ENCODE measurements at places on chromosomes 7 and 10.

DNA sequence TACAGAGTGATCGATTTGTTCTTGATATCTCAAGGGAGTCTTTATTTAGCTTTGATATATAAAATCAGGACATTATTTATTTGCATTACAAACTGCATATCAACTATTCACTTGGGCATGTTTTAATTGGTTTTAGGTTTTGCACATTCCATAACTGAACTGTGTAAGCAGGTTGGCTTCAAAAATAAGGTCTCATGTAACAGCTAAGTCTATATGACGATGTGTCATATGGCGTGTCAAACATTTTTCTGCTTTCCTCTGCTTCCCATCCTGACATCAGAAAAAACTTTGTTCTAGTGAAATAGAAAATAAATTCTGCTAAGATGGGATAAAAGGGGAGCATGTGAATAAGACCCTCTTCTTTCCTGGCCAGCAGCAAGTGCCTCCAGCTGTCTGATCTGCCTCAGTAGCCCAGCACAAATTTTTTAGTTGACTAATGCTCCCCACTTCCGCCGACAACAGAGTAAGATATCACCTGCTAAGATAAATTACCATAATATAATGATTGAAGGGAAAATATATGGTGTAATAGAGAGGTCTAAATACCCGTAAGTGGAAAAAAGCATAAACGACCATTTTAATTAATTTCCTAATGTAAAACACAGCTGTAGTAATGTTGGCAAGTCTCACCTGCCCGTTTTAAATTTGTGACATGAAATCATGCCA is 180.5 kb downstream of the TAX1BP1 start:
- DNase-seq: no peak

DNA sequence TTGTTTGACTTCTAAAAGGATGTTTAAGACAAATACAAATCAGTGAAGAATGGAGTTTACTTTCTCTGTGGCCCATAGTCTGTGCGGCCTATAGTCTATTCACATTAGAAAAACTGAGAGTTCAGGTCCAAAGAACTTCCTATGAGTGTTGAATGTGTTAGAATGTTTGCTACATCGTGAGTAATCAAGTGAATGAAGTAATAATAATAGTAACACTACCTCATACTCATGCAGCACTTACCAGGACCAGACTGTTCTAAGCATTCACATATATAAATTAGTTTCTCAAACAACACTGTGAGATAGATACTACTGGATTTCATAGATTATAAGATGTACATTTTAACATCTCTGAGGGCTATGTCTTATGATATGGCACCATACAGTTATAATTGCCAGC is 70.4 kb downstream of the RALA start:
- no peak for DNase-seq

DNA sequence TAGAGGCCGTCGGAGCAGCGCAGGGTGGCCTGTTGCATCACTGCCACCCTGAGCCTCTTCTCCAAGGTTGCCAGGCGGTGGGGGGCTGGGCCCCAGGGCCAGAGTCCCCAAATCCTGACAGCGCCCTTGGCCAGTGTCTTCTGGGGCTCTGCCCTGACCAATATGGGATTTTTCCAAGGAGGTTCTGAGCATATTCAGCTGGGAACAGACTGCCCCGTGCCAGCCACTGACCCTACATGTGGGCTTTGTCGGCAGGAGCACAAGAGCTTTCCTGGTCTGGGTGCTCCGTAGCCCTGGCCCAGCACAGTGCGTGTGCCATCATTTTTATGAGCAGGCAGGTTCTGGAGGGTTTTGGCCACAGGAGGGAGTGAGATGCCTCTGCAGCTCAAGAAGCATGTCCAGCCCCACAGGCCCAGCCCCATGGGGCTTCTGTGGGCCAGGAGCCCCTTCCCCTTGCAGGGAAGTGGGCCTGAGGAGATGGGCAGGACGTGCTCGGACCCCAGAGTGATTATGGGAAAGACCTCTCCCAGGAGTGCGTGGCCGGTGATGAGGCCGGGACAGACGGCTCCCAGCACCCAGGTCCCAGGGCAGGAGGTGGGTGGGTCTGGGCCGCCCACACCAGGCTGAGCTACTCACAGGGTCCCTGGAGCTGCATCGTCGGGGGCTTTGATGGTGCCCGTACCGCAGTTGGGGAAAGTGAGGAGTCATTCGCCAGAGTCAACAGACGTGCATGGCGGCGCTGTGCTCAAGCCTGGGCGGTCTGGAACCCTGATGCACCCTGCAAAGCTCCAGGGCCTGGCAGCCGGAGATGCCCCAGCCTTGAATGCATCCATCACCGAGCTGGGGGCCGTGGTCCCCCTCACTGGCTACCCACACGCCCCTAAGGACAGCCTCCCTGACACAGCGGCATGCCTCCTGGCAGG is 66.6 kb downstream of the PWWP2B start:
- no peak for DNase-seq

GRCh38 chr10:33566426-33566825 is 232.0 kb upstream of the NRP1 start:
- no peak for DNase-seq

- DNase-seq: no peak
Observed at GRCh38 chr7:1475991-1476390, 16.7 kb upstream of the MICALL2 start.

- DNase-seq: no peak
Observed at GRCh38 chr10:72663971-72664370, 28.0 kb upstream of the MCU start.

DNA sequence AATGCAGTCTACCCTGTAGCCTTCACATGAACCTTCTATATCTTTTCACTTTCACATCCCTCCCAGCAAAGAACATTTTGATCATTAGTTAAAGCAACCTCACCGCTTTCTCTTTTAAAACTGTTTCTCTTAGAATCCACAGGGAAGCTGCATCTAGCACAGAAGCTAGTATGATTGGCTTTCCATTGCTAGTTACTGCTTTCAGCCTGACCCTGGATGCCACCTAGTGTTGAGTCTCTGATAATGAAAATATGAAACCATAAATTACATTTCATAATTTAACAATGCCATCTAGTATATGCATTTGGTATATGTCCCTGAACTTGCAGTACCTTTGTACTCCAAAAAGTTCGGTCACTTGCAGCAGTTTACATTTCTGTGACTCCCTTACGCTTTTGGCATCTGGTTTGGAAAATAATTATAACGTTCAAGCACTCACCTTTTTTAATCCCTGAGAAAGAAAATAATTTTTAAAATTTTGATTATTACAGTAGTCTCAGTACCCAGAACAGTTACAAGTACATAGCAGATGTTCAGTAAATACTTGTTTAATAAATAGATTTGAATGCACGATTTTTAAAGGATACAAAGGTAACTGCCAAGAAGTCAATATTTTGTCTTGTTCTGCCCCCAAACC is 22.7 kb downstream of the CISD1 start:
- no peak for DNase-seq

DNA sequence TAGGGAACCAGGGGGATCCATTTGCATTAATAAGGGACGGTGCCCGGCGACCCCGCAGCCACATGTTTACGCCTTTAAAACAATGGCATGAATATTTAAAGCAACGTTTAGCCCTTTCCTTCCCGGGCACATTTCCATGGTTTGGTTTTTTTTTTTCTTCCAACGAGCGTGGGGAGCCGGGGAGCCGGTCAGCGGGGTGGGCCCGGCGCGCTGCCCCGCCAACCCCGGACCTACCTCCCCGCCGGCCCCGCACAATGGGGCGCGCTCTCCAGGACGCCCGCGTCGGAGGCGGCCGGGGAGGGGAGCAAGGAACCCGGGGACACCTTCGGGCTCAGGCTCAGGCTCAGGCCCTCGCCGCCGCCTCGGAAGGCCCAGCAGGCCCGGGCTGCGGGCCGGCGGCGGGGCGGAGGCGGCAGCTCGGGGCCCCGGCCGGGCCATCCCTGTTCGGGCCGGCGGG is 1.0 kb downstream of the SEPHS1 start:
- DNase-seq: no peak

DNA sequence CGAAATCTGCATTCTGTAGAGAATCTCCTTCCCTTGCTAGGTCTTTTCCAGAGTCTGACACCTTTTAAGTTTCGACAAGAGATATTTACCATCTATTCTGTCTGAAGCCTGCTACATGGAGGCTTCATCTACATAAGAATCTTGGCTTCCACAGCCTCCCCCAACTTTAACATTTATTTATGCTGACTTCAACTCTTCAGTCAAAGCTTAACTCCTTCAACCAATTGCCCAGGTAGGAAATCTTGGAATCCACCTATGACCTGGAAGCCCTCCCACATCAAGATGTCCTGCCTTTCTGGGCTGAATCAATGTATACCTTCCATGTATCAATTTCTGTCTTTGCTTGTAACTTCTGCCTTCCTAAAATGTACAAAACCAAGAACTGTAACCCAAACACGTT is 54.7 kb downstream of the MINPP1 start:
- no peak for DNase-seq

- no peak for DNase-seq
Observed at GRCh38 chr7:3859431-3859830, 558.4 kb downstream of the SDK1 start.
